Occipital lobe (tissue), 3 donors: ENCODE measurements at places on chromosomes 7 and 10. TPM values are rescaled to one million over a fixed set of nuclear protein-coding genes. Genes with fewer than 3 reads are reported as not detected.

The ITPRID1 gene
- 8.6 TPM for total RNA-seq

GRCh38 chr7:11297126-11297625 lies 323.5 kb downstream of the PHF14 start:
- no peak for DNase-seq

- DNase-seq: no peak
These were observed 67.4 kb upstream of the PDCD4 start for GRCh38 chr10:110804376-110804775.

- no peak for DNase-seq
These were observed 4.5 kb downstream of the CHST15 start for GRCh38 chr10:124088915-124089314.

DNA sequence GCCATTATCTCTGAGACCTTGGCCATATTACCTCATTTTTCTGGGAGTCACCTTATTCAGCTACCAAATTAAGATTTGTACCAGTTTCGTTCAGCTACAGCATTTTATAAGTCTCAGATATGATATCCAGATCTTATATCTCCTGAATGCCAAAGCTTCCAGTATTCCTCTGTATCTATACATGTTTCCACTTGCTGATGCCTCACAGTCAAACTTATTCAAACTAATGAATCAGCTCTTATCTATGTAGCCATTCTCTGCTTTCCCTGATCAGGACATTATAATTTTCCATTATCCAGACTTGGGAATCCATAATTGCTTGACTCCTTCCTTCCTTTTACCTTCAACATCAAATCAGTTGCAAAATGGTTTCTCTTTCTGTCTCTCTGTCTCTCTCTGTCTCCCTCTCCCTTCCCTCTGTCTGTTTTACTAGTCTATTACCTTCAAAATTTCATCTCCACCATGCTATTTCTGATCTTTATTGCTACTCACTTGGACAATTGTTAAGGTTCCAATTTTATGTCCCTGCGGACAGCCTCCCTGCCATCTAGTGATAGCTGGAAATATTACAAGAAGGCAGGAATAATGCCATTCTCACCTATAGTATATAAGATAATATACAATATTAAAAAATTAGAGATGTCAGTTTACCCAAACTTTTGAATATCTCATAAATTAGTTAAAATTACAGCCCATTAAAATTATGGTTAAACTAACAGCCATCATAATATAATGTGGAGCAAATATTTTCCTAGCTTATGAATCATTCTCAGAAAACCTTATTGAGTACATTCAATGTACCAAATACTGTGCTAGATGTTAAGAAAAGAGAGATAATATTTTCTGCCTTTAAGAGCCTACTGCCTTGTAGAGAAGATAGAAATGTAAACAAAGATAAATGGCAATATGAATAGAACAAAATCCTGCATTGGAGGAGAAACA lies 89.8 kb downstream of the PCLO start:
- DNase-seq: no peak
